ENCODE measurements at places on chromosomes 16 and 17.

DNA sequence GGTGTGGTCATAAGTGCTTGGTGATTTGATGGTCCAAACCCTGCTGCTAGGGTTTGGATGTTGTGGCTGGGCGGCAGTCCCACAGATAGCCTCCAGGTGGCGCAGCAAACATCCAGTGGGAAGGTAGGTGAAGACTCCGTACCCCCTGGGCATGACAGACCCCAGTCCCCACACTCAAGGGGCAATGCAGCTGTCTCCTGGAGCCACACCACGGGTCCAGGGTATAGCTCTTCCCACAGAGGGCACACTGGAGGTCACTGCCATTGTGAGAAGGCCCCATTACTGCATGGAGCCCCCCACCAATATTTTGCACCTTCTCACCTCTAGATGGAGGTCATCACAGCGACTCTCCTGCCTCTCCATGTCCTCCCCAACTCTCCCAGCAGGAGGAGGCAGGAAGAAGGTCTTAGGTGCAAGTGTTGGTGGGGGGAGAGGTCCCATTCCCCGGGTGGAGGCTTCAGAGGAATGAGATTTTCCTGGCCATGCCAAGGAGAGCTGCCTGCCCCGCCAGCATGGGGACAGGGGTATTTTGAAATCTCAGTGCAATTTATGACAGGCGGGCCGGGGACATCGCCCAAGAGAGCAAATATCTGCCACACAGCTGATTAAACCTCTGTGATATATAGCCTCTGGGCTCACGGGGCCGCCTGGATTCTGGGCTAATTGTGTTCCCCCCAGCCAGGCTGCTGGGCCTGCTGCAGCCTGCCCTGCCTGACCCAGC, 17.1 kb upstream of the C17orf113 start:
- peak; percentile 79 for DNase-seq

GRCh38 chr17:2054512-2055291, at the start of gene HIC1:
TSS of gene HIC1 (plus strand) at chr17:2055103. CDS start at chr17:2056691, 1,588 bp downstream.
- DNase-seq, result peak; percentile 92

- no peak for DNase-seq
Observed at GRCh38 chr17:40827746-40828453, 5.5 kb upstream of the KRT10 start.

- DNase-seq, result peak; percentile 65
Observed at GRCh38 chr16:70416748-70417616, 21.9 kb downstream of the ST3GAL2 start.

DNA sequence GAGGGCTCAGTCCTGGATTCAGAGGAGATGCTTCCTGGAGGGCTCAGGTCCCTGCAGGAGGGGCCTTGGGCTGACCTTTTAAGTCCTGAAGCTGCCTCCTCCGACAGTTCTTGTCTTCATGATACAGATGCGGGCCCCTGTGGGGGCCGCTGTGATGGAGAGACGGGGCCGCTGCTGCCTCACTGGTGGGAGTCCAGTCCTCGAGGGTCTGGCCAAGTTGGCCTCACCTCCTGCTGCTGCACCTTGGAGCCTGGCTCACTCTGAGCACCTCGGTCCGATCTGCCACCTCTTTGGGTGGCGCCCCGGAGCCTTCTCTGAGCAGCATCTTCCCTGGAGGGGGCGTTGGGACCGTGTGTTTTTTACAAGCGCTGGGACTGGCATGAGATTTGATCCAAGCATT, 79.1 kb downstream of the KLHDC4 start:
- DNase-seq, result no peak

GRCh38 chr17:12637745-12638651, 27.7 kb upstream of the MYOCD start:
- no peak for DNase-seq

DNA sequence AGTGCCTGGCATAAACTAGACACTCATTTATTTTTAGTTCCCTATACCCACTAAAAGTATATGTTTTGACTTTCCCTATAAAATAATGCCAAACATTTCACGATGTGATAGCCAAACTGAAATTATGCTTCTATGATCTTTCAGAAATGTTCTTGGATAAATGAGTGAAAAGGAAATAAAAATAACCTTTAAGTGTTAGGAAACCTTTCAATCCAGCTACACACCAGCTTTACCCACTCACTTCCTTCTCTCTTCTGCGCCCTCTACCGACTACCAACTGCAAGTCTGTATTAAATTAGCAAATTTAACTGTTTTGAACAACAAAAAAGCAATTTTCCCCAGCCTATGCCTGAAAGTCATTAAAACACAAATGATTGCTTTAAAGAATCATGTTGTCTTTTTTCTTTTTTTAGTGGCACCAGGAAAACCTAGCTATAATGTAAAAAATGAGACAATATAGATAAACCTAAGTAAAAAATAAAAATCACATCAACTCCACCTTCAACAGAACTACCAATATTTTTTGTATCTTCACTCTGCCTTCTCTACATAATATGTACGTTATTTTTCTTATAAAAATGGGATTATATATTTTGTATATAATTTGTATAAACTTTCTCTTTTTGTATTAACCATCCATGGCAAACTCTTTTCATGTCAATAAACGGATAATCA, 13.2 kb upstream of the TMEM100 start:
- peak; percentile 35 for DNase-seq
